ENCODE measurements at places on chromosomes 2 and 18.

GRCh38 chr18:48408727-48409590, at the start of gene ZBTB7C:
Gene ZBTB7C (minus strand): TSS chr18:48409383.
- DNase-seq = peak; percentile 28

- no peak for DNase-seq
Observed at GRCh38 chr2:78992451-78992806, 33.1 kb upstream of the REG3G start.

DNA sequence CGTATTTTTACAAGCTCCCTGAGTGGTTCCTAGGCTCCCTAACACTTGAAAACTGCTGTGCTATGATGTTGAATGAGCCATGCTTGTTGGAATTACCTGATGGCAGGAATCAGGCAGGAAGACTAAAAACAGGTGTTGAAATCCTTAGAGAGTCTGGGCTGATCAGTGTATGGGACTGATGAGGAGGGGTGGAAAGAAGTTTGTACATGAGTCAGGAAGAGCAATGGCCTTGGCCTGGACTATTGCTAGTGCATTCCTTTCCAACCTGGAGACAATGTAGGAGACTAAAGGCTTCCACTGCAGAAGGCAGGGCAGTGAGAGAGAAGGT, 25.0 kb upstream of the TMBIM1 start:
- no peak for DNase-seq

DNA sequence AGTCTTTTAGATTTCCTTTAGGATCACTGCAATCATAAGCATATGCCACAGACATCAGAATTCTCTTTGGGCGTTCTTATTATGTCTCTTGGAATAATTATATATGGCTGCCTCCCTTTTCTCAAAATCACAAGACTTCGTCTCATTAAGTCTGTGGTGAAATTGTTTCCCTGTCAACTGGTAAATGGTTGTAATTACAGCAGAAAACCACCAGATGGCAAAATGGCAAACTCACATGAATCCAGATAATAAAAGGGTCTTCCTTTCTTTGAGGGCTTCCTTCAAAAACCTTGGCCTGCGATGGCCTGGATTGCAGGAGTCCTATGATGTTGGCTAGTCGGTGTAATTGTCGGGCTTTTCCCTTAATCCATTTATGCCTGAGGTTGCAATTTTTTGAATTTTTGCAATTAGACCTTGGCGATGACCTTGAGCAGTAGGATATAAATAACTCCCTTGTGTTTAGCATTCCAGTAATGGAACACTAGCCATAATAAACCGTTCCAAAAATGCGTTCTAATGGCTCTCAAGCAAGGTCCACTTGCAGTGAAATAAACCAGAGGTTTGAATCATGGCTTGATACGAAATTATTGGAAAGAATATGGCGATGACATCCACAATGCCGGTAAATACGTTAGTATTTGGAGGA, 656.4 kb downstream of the MBD2 start:
- peak; percentile 26 for DNase-seq

DNA sequence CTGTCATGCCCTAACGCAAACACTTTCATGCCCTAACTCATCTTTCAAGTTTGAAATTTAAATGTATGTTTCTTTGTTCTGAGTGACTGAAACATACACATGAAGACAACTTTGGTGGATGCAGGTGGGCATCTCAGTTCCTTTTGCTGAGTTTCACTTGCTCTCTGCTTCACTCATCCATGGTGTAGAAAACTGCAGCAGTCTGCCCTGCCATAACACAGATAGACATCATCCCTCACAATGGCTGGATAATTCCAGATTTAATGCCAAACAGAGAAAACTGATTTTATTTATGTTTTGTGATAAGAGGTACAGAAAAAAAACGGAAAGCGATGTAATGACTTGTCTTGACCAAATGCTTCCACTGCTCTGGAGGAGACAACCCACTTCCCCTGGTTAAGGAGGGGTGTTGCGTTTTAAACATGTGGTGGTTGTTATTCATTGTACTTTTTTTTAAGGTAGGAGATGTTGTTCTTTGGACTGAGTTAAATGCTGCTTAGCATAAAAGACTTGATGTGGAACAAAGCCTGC, 70.4 kb downstream of the RHBDD1 start:
- DNase-seq = no peak

DNA sequence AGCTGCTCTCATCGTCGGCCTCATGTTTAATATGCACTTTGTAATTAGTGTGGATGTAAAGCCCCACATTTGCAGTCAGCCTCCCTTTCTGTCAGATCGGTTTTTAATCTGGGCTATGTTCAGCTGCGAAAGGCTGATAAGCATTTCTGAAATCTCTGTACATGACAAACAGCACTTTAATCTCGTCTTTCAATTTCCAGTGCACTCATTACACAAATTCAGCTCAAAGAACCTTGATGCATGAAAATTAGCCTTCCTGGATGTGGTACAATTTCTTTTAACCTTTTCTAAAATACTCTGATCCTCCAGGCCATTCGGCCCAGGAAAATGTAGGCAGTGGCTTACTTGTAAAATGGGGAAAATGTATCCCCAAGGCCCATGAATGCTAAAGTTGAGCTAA, 265.1 kb downstream of the RND3 start:
- no peak for DNase-seq

GRCh38 chr2:219736209-219736608, 108.8 kb downstream of the SLC4A3 start:
- DNase-seq = peak; percentile 80

DNA sequence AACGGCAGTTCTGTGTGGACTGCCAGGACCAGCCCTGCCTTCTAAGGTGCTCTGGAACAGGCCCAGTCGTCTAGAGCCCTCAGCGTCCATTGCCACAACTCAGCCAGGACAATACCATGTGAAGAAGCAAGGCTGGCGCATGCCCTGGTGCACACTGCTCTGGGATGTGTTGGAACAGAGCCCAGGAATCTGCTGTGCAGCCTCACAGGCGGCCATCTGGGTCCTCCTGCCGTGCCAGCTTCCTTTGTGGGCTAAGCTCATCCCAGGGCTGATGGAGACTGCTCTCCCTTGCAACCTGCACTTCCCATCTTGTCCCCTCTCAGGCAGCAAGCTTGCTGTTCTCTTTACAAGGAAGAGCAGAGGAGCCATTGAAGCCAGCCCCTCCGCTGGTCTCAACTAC, 246.4 kb upstream of the PXDN start:
- DNase-seq = peak; percentile 80

DNA sequence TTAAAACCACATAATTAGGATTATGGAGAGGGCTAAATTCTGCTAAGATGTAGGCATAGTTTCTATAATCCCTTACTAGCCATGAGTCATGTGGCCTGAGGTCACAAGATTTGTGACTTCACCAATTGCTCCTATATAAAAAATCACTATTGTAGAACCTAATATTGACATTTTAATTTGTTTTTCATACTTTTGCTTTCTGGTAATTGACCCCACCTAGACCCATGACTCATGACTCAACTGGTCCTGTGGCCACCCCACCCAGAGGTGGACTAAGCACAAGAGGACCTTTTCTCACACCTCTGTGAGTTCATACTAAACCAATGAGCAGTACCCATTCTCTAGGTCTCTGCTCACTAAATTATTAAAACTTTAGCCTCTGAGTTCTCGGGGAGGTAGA, 1567.5 kb upstream of the LRRTM1 start:
- DNase-seq = no peak
